Fibroblast of skin of abdomen (primary cell): ENCODE measurements at places on chromosomes 5 and 9.

GRCh38 chr5:14489643-14490042 lies 91.9 kb upstream of the OTULINL start:
- no peak for DNase-seq

DNA sequence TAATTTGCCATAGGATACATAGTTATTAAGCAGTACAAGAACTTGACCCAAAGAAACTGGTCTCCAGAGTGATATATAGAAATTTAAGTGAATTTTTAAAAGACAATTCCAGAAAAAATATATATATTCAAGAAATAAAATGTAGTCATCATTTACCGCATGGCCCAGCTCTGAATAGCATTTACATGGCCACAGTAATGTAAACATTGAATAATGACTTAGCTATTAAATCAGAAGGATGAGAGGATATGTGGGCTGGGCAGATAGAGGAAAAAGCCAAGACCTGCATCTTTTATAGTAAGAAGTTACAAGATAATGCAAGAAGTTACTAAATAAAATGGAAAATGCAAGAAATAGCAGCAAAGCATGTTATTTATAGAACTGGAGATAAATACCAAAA lies 405.2 kb upstream of the WWC1 start:
- DNase-seq: peak; percentile 47

DNA sequence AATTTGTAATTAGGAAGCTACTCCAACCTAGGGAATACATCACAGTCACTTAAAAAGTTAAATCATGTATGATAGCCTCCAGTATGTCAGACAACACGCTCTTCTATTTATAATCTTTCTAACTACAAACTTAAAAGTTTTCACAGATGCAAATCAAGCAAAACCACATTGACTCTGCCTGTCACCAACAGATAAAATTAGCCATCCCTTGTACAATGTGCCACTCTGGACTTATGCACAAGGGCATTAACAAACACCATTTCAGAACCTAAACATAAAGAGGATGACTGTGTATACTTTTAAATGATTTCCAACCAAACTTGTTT lies 14.7 kb downstream of the ERP44 start:
- no peak for DNase-seq

- DNase-seq: no peak
Observed at GRCh38 chr5:19208397-19208796, 779.6 kb downstream of the CDH18 start.

DNA sequence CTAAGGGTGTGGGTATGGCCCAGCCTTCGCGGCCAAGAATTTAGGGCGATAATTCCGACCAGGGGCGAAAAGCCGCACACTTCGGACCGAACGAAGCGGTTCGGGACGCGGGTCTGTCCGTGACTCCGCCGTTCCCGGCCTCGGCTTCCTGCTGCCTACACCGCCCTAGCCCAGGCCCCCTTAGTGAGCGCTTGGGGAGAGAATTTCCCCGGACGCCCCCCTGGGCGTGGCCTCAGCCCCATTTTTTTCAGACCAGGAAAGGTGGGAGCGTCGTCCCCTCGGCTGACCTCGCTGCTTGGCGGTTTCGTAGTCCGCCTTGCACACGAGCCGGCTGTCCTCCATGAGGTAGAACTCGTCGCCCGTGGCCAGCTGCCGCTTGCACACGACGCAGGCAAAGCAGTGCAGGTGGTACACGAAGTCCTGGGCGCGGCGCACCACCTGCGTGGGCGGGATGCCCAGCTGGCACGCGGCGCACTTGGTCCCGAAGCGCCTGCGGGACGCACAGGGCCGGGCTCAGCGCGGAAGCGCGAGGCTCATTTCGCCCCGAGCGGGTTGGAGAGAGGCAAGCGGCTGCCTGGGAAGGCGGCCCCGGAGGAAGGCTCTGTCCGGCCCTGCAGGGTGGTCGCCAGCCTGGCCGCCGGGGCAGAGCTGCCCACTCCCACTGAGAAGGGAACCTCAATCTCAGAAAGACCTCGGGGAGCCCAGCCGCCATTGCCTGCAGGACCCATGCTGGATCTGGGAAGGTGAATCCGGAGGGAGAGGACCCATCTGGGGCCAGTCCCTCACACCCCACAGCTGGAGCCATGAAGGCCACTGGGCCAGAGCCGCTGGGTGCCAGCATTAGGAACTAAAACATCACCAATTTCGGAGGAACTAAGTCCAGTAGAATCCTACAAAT lies 5.3 kb downstream of the LHX3 start:
- no peak for DNase-seq

- DNase-seq: peak; percentile 29
Observed at GRCh38 chr9:129725795-129726251, 27.0 kb downstream of the PTGES start.

DNA sequence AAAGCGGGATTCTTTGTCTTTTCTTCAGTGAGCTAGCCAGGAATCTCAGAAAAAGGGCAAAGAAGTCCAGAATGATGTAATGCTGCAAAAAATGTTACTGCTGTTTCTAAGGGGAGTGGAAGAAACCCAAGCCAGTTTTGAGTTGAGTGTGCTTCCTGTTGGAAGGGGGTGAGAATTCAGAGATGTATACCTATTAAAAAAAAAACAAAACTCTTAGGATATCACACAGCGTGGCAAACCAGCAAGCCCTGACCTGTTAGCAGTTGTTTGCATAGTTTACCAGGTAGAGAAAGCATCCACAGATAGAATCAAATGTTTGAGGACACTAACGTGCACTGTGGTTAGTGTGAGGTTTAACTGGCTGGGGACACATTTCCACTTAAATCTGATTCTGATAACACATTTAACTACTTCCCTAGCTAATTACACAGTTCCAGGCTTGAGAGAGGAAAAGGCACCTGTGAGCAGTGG lies 11.4 kb downstream of the BASP1 start:
- peak; percentile 67 for DNase-seq

GRCh38 chr5:58965677-58966414 lies 383.0 kb downstream of the RAB3C start:
- DNase-seq: no peak

- DNase-seq: peak; percentile 90
Observed at GRCh38 chr9:108551030-108551841, 304.6 kb downstream of the ACTL7B start.

DNA sequence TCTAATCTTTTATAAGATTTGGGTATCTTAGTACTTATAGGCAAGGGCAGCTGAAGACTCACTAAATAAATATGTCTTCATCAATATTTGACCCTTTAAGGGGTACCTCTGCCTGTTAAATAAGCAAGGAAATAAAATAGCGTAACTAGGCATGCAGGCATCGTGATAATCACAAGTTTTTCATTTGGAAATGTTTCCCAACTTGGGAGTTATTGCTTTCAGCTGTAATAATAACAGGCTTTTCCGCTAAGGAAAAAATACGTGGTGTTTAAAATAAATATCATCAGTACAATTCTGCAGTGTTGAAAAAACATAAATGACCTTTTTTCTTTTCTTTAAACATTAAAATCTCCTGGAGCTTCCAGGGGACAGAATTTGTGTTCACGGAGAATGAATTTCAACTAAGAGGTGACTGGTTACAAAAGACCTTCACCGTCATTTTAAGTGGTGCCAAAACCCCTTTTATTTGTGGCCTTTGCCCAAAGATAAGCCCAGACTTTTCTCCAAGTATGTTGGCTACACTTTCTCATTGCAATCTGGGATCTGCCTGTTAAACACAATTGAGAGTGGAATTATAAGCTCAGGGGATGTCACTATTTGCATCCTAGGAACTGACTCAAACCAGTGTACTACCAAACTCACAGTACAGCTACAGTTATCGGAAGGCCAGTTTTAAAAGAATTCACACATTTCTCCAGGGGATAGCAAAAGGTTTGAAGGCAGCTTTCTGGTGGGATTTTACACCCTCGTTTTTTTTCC lies 218.6 kb downstream of the FBXL7 start:
- DNase-seq: no peak

GRCh38 chr5:5381310-5381913 lies 41.1 kb upstream of the ICE1 start:
- DNase-seq: peak; percentile 13

GRCh38 chr5:3741374-3741770 lies 145.7 kb downstream of the IRX1 start:
- no peak for DNase-seq

GRCh38 chr9:138076650-138077009 lies 199.0 kb downstream of the CACNA1B start:
- DNase-seq: no peak

DNA sequence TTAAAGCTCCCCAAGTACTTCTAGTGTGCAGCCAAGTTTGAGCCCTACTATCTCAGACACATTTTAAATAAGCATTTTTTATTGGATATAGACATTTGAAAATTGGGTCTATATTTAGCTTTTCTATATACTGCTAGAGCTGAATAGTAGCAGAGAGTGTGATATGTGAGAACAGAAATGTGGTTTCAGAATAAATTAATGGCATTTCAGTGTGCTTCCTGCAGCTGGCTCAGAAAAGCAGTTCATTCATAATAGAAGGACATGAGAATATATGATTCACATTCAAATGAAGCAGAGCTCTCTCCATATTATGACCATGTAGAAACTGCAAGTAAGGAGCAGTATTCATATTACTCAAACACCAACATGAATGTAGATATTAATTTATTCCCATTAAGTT lies 464.0 kb downstream of the PTPRD start:
- DNase-seq: no peak

GRCh38 chr5:140041492-140042392 lies 1.4 kb downstream of the NRG2 start:
- DNase-seq: peak; percentile 18

GRCh38 chr5:180474569-180474968 lies 19.6 kb upstream of the CNOT6 start:
- DNase-seq: no peak

- DNase-seq: no peak
Observed at GRCh38 chr9:100167176-100167575, 68.1 kb downstream of the INVS start.

GRCh38 chr9:93860694-93861658 lies 94.2 kb downstream of the BARX1 start:
- DNase-seq: no peak

- no peak for DNase-seq
Observed at GRCh38 chr5:175784230-175784629, 87.1 kb upstream of the CPLX2 start.

GRCh38 chr5:59158165-59158564 lies 575.3 kb downstream of the RAB3C start:
- DNase-seq: no peak

- DNase-seq: no peak
Observed at GRCh38 chr5:38546691-38547146, 9.7 kb downstream of the LIFR start.

DNA sequence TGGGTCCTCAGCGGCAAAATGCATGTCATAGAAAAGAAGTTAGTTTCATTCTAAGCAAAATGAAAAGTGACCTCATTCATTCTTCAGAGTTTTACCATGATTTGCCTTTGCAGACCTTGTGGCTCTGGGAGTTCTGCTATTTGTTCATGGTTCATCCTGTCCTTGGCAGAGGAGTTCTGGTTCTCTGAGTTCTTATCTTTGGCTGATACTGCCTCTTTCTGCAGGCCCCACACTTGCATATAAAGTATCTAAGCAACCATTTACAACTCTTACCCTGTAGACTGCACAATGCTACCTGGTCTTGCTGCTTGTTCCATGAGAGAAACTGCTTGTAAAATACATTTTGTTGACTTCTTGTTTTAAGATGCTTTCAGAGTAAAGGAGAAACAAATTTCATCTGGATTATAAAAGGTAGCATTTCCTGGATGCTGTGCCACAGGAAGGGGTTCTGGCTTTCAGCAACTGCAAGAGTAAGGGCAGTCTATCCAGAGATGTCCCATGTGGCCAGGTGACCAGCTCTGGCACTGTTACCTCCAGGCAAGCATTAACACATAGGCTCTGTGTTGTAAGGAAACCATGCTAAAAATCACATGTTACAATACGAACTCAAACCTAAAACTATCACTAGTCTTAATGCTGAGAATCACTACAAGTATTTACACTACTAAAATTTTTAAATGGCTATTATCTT lies 513.2 kb downstream of the SPOCK1 start:
- DNase-seq: no peak

GRCh38 chr9:20070336-20070735 lies 281.5 kb upstream of the SLC24A2 start:
- DNase-seq: no peak

GRCh38 chr5:58666598-58667581 lies 84.0 kb downstream of the RAB3C start:
- DNase-seq: peak; percentile 48
